ENCODE measurements at places on chromosomes 1 and 21.

GRCh38 chr1:214012418-214012817, 24.6 kb downstream of the PROX1 start:
- DNase-seq = no peak

GRCh38 chr1:36224537-36225282, 467 bp downstream of the THRAP3 start:
- no peak for DNase-seq

- DNase-seq = no peak
Measured at GRCh38 chr21:42463861-42464515, 32.0 kb downstream of the RSPH1 start.

DNA sequence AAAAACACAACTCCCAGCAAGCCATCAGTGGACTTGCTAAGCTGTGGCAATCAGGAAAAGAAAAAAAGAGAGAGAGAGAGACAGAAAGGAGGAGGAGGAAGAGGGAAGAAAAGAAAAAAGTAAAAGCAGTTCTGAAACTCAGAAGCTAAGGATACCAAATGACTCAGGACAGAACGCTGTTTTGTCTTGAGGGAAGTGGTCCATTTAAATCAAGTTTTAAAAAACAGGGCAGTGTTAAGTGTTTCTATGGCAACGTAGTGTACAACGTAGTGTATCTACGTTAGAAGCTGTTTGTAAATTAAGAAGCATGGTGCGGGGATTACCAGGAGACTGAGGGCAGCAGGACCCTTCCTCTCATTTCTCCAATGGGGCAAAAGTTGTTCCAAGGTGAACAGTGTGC, 5.8 kb downstream of the ADORA3 start:
- no peak for DNase-seq

- no peak for DNase-seq
Measured at GRCh38 chr1:226974544-226975258, 34.6 kb downstream of the COQ8A start.

- no peak for DNase-seq
Measured at GRCh38 chr1:45172005-45172404, 34.4 kb downstream of the ZSWIM5 start.

DNA sequence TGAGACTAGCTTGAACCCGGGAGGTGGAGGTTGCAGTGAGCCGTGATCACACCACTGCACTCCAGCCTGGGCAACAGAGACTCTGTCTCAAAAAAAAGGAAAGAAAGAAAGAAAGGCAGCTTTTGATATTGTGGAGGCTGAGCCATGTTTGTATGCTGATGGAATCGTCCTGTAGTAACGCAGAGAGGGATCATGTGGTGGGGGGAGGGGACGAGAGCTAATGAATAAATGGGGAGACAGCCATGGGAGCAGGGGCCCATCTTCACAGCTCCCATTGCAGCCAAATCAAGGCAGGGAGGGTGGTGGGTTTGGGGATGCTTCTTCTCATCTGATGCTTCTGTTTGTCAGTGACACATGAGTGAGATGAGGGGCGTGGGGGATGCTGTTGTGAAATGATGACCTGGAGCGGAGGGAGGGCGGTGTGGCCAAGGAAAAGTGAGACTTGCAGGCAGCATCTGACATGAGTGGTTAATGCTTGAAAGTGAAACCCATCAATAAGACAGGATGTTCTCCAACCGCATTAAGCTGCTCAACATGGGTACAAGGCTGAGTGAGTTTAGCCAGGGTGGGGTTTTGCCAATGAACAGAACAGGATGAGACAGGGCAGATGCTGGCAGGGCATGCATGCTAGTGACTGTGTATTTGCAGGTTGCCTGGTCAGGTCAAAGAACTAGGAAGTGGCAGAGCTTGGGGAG, 16.7 kb downstream of the SPATA21 start:
- DNase-seq = no peak

DNA sequence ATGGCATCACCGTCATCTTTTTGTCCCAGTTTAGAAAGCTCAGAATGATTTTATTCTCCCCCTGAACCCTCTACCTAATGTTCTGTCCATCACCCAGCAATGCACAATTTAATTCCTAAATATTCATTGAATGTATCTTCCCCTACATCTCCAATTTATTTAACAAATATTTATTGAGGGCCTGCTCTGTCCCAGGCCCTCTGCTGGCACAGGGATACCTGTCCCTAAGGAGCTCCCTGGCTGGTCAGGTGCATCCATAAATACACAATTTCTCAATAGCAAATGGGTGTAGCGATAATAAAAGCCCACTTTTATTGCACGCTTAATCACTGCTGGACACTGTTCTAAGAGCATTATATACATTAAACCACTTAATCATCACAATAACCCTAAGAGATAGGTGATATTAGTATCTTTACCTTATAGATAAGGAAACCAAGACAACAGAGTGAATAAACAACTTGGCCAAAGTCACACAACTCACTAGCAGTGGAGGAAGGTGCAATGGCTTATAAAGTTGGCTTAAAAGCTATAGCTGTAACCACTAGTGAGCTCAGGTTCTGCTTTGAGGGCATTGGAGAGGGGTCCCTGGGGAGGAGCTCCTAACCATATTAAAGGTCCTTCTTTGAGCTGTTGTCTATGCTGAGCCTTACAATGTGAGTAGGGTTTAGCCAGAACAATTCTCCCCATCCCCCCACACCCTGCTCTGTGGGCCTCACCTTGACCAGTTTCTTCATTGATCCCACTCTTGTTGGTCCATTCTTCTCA, 126.3 kb upstream of the JUN start:
- DNase-seq = no peak

DNA sequence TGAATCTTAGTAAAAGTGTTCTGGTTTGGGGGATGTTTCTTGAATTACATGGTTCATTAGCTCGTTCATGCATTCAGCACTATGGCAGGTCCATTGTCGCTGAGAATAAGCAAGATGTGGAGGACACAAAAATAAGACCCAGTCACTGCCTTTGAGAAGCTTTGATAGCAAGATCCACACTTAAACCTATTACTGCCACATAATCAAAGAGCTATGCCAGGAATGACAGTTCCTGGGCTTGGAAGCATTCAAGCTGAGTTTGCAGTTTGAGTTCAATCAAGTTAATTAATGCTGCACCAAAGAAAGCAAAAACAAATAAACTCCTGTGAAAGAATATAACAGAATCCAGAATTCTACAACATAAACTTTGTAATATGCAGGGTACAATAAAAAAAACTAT, 131.8 kb downstream of the MIS18A start:
- no peak for DNase-seq

GRCh38 chr1:24936684-24937083, 6.6 kb upstream of the RUNX3 start:
- no peak for DNase-seq

DNA sequence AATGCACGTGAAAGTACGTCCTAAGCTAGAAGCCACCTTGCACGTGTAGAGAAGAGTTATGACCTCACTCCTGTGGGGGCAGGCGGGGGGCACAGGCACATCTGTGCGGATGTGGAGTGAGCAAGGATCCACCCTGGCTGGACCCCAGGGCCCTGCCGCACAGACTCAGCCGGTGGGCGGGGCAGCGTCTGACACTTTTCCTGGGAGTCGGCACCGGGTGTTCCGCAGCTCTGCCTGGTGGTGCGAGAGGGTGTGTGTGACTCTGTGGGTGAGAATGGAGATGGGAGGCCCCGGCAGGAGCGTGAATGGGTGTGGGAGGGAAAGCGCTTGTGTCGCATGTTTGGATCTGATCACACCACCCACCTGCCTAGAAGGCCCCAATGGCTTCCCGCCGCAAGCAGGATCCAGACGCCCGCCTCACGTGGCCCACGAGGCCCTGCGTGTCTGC, 29.5 kb downstream of the RAP1GAP start:
- no peak for DNase-seq

All from cerebellum (tissue), 4 donors.